ENCODE measurements at places on chromosomes 5 and 9.

DNA sequence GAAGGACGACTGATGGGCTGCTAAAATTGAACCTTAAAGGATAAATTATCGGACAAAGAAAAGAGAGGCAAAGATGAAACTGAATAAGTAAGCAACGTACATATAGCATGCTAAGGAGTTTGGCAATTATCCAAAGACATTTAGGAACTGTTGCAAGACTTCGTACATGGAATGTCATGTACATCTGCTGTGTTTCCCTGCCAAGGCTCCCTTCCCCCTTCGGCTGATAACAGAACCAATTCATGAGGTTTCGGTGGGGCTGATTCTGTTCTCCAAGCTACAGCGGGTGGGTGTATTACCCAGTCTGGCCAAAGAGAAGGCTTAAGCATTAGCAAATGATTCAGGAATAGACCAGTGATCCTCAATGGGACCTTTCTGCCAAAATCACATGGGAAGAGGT is 190.9 kb upstream of the FREM1 start:
- DNase-seq: no peak

DNA sequence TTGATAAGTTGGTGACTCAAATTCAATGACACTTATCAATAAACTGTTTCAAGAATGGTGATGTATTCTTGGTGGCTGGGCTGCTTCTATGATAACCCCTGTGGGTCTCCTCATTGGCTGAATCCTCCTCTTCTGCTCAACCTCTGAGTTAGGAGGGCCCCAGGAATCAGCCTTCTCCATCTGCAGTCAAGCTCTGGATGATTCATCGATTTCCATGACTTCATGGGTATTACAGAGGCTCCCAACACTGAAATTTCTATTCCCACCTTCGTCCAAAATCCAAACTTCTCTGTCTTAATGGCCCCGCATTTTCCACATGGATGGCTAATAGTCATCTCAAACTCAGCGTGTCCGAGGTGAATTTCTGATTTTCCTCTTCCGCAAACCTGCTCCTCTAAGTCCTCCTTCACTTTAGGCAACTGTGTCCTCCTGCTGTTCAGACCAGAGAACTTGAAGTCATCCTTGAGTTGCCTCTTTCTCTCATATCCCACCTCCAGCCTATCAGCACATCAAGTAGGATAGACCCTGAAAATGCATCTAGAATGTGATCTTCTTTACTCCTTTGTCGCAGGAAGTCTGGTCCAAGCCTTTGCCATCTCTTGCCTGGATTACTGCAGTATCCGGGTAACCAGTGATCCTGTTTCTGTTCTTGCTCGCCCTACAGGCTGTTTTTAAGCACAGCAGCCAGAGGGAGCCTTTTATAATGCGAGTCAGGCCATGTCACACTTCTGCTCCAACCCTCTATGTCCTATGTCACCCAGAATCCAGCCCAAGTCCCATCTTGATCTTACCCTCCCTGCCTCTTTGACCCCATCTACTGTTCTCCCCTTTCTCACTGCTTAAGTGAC is 41.4 kb upstream of the IL7R start:
- peak; percentile 72 for DNase-seq

DNA sequence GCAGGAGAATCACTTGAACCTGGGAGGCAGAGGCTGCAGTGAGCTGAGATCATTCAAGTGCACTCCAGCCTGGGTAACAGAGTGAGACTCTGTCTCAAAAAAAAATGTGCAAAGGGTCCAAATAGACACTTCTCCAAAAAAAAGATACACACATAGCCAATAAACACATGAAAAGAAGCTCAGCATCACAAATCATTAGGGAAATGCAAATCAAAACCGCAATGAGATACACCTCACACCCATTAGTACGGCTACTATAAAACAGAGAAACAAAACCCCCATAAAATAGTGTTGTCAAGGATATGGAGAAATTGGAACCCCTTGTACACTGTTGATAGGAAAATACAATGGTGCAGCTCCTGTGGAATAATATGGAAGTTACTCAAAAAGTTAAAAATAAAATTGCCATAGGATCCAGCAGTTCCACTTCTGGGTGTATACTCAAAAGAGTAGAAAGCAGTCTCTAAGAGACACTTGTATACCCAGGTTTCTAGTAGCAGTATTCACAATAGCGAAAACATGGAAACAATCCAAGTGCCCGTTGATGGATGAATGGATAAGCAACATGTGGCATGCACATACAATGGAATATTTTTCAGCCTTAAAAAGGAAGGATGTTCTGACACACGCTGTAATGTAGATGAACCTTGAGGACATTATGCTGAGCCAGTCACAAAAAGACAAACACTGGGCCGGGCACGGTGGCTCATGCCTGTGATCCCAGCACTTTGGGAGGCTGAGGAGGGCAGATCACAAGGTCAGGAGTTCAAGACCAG is 57.2 kb upstream of the PPARGC1B start:
- DNase-seq: no peak

- peak; percentile 1 for DNase-seq
These were observed 131.1 kb upstream of the TUT7 start for GRCh38 chr9:86485359-86485758.

- no peak for DNase-seq
These were observed 20.3 kb downstream of the HSD17B3 start for GRCh38 chr9:96281641-96282040.

- no peak for DNase-seq
These were observed 73.7 kb downstream of the SLC38A9 start for GRCh38 chr5:55638455-55638854.

GRCh38 chr9:32589083-32589723 is 16.2 kb upstream of the NDUFB6 start:
- peak; percentile 27 for DNase-seq

- no peak for DNase-seq
These were observed 50.3 kb downstream of the GNAQ start for GRCh38 chr9:77981332-77981731.

Data from CD4-positive, alpha-beta T cell treated with Interleukin-10 for 1 hour (primary cell).